ENCODE measurements at places on chromosomes 7 and 10.

DNA sequence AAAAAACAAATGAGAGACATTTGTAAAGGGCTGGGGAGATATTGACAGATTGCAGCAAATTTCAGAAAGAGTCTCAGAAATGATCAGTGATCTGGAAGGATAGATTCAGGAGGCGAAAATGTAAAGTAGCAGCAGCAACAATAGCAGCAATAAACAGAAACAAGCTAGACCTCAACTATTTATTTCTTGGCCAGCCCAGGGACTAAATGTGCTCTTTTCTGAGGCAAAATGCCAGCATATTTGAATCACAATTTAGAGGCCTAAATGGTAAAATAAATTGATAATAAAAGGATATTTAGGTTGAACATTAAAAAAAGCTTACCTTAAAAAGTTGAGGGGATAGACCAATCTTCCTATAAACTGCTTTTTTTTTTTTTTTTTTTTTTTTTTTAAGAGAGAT, 134.6 kb upstream of the ITGB1 start:
- no peak for DNase-seq

- DNase-seq: no peak
Measured at GRCh38 chr10:43821103-43821502, 172.4 kb upstream of the ZNF32 start.

DNA sequence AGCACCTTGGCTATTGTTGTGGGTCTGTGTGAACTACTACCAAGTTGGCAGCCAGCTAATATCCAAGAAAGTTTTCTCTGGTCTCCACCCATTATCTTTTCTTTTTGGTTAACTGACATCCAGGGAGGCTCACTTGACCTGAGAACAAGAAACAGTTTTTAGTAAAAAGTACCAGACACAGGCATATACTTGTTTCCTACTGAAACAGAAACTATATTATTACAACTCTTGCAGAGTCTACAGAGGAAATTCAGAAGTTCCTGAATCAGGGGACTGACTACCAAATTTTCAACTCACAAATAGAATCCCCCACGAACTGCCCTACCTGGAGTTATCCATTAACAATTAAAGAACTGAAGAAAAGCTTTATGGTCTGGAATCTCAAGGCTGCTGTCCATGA, 168.9 kb downstream of the KCND2 start:
- DNase-seq: no peak

GRCh38 chr7:93836116-93836515, 54.4 kb downstream of the TFPI2 start:
- no peak for DNase-seq

- DNase-seq: no peak
Measured at GRCh38 chr10:108784534-108784933, 1138.8 kb downstream of the XPNPEP1 start.

- no peak for DNase-seq
Measured at GRCh38 chr10:53489335-53490182, 717.0 kb upstream of the MBL2 start.

DNA sequence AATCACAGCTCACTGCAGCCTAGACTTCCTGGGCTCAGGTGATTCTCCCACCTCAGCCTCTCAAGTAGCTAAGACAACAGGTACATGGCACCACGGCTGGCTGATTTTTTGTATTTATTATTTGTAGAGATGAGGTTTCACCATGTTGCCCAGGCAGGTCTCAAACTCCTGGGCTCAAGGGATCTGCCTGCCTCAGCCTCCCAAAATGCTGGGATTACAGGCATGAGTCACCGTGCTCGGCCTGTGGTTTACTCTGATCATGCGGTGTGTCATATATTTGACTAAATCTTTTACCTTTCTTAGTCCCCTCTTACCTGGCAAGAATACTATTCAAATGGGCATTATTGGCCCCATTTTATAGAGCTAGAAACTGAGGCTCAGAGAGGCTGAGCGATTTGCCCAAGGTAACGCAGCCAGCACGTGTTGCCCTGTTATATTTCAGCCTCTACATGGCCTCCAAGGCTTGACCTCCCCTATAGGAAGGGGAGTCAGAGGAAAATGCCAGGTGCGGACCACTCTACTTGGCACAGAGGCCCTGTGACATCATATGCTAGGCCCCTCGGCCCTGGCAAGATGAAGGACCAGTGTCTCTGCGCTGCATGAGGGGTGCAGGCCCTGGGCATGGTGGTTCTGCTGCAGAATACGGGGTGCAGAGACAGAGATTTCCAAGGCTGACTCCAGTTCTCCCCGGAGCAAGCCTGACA, 8.2 kb downstream of the ZCCHC24 start:
- DNase-seq: no peak

DNA sequence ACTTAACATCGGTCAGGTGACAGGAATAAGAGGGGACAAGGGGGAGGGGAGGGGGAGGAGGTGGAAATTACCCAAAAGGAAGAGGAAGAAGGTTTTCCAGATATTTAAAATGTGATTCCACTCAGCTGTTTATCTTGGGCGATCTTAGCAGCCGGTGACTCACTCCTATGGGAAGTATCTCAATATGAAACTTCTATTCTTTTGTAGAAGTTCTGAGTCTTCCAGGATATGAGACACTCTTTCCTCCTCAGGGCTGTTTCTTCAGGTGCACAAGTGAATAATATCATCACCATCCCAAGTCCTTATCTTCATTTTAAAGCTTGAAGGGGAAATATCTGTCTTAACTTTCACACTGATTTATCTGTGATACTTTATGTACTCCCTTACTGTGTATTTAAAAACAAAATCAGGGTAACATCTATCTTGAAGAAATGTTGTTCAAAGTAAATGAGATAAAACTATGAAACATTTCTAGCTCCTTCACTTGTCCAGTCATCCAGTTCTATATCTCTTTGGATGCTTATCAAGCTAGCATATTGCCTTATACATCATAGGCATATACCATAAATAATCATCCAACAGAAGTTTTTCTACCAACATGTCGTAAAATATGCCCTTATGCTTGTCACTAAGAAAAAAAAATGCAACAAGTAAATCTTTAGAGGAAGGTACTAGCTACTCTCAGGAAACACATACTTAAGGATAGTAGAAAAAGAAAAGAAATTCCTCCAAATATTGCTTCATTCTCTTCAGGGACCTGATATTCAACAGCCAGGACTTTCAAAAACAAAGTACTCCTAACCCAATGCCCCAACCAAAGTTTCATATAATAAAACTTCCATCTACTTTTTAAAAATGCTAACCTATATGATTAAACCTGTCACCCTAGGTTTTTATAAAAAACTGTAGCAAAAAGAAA, 13.7 kb downstream of the DOCK4 start:
- DNase-seq: no peak

DNA sequence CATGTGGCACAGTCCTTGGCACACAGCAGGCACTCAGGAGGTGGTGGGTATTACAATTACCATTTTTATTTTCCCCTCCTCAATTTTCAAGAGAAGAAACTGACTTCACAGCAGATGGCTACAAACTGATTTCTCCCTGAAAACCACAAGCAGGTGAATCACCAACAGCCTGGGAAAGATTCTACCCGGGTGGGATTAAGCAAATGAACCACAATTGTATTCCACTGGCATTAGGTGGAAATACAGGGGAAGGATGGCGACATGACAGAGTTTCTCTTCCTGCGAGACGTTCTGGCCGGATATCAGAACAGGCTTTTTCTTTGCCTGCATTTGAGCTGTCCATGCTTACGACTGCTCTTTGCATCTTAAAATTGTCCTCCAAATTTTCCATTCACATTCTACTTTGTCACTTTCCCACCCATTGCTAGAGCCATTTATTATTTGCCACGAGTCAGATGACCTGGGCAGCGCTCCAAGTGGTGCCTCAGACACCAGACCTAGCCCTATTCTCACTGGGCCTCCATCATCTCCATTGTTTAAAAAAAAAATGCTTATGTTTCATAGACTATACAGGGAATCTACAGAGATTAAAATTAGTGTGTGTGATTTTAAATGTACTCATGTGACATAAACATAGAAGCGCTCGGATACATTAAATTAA, 4.6 kb downstream of the DENND11 start:
- no peak for DNase-seq

DNA sequence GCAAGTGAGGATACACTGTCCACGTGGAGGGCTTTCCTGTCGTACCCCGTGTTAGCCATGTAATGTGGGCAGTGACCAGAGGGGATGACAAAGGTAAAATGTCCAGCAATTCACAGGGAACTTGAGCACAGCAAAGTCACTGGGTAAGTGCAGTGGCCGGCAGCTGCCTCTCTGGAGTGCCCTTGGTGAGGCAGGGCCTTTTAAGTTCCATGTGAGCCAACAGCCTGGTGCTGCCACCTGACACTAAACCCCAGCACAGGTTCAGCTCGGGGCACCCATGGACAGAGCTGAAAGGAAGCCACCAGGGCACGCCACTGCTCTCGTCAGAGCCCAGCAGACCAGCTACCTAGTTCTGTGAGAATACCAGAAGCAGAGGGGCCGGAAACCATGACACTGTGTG, 168.3 kb downstream of the PRKAG2 start:
- no peak for DNase-seq

DNA sequence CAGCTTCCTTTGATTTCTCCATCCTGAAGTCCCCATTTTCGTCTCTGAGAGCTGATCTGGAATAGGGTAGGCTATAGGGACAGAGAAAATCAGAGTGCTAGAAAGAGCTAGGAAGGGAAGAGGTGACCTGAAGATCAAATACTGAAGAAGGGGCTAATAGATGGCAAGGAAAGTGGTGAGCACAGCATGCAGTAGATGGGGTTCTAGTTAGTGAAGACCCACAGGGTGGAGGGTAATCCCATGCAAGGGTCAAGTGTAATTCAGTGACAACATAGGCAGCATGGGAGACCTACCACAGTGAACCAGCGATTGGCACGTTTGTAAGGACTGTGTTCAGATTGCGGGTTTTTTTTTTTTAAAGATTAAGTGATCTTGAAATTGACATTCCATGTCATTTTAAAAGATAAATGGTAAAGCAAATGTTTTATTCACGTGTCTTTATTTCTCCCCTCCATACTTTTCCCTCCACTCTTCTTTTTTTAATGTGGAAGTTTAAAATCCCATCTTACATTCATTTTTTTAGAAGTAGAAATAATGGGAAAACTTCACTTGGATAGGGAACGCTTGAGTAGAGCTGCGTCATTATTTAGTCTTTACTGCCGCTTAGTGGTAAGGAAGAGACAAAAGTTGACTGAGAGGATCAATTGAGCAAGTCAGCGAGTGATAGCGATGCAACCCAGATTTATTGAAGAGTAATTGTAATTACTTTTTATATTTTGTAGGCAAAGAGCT, 21.0 kb upstream of the ABI1 start:
- peak; percentile 46 for DNase-seq

GRCh38 chr10:5196702-5197113, at the start of gene AKR1C4:
TSS of gene AKR1C4 (plus strand) at chr10:5196837. CDS start at chr10:5196868, 31 bp downstream.
- no peak for DNase-seq

DNA sequence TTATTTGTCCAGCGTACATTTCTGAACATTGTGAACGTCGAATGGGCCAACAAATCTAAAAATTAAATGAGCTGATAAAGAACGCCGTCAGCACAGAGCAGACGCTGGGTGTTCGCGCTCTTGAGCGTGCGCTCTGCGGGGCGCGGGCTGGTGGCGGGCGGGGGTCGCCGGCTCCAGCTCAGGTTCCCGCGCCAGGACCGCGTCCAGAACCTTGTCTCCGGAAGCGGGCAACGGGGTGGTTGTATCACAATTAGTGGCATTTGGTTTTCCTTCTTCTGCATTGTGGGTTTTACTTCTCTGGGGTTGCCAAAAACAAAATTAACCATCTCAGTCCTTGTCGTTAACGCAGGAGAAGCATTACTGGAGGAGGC, 2.4 kb downstream of the CYP2E1 start:
- DNase-seq: no peak

- DNase-seq: no peak
Measured at GRCh38 chr10:50334273-50334672, 83.0 kb upstream of the ASAH2 start.

GRCh38 chr7:127810696-127811660, 159.0 kb downstream of the SND1 start:
- no peak for DNase-seq

- DNase-seq: no peak
Measured at GRCh38 chr10:114995468-114996247, 57.7 kb downstream of the TRUB1 start.

DNA sequence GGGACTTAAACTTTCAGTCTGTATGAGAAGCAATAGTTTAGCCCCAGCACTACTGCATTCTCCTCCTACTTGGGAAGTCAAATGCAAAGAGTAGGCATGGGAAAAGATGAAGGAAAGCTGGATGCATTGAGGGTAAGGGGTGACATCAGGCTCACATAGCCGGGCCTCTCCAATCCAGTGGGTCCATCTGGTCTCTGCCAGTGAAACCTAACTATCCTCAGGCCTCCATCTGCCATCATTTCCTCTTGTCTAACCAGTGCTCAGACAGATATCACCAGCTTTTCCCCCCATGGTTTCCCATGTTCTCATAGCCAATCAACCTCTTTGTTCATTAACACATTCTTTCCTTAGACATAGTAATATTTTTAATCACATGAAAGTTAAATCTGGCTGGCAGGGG, 118.3 kb downstream of the DGKI start:
- DNase-seq: no peak

DNA sequence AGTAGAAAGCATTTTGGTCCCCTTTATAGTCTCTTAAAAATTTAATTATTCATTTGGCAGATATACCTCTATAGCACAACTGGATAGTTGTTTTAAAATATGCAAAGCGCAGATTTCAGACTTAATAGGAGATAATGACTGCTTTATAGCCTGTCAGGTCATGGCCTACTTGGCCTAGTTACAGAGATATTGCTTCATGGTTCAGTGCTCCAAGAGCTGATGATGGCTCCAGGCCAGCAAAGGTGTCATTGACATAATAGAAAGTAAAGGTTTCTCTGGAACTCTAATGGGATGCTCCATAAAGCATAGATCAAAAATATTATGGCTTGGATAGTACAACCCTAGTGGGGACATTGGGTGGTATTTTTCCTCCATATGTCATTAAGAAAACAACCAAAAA, 285.7 kb downstream of the NXPH1 start:
- no peak for DNase-seq

DNA sequence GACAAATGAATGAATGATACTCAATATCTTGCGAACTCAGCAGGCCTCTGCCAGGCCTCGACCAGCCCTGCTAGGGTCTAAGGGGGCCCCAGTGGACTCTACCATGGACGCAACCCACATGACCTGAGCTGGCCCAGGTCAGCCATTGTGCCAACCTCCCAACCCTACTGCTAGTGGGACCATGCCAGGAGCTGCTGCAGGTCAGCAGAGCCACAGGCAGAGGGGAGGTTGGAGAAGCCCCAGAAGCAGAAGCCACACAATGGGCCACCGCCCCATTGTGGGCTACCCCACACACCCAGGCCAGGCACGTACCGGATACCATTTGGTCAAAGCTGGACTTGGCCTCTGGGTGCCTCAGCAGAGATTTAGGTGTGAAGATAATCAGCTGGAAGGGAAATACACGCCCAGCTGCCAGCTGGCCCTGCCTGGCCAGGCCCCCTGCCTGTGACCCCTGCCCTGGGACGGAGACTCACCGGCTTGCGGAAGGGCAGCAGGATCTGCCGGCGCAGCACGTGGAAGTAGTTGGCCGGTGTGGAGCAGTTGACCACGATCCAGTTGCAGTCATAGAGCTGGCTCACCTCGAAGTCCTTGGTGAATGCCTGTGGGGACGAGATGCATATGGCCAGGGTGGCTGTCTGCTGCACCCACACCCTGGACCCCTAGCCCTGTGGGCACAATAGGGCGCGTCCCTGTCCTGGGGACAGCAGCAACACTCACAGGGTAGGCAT, 24.5 kb downstream of the OGDHL start:
- DNase-seq: no peak
